NCI-H2171 treated with DMSO at 0.1 percent for 48 hours (cell line): ENCODE measurements at places on chromosomes 5 and 9.
A peak's percentile ranks its signal among the peaks of the same experiment; 100 is the strongest.

GRCh38 chr5:35857606-35858205 is 1.0 kb downstream of the IL7R start:
- DNase-seq: no peak

DNA sequence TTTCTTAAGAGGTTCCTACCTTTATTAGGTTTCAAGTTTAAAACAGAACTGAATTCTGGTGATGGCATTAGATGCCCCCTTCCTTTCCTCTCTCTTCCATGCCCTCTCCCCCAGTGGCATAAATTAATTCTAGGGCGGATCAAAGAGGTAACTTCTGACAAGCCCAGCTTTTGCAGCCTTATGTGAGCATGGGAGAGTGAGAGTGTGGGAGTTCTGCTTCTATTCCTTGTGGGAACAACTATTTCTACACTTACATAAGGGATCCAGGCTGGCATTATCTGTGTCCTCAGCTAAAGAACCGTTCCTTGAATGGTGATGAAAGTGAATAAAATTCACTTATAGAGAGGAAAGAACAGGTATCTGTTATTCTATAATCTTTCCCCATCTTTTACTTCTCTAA is 437.6 kb downstream of the KIF4B start:
- no peak for DNase-seq

DNA sequence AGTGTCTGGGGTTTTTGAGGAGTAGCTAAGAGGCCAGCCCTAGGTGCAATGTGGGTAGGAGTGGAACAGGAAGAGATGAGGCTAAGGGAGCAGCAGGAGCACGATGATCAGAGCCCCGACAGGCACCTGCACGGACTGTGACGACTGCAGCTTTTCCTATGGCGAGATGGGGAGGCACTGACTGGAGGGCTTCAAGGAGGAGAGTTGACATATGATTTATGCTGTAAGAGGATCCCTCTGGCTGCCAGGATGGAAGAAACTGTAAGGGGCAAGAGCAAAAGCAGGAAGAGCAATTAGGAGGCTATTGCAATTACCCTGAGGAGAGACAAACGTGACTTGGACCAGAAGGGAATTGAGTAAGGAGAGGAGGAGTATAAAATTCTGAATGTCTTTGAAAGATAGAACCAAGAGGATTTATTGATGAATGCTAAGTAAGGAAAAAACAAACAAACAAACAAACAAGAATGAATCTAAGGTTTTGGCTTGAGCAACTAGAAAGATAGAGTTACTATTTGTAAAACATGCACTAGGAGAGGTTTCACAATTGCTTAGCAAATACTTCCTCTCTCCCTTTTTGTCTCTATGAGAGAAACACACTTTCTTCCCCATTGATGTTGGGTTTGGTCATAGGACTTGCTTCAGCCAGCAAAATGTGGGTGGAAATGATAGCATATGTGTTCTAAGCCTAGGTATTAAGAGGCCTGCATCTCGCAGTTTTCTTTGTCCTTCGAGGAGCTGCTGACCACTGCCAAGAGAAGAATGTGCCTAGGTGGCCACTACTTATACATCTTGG is 32.9 kb downstream of the TRPC7 start:
- DNase-seq: no peak

- no peak for DNase-seq
These were observed 172.9 kb upstream of the SMIM23 start for GRCh38 chr5:171612749-171613148.

- peak; percentile 71 for DNase-seq
These were observed 61.8 kb downstream of the DRD1 start for GRCh38 chr5:175382171-175382570.

- no peak for DNase-seq
These were observed 9.4 kb downstream of the GADD45G start for GRCh38 chr9:89613912-89614892.

DNA sequence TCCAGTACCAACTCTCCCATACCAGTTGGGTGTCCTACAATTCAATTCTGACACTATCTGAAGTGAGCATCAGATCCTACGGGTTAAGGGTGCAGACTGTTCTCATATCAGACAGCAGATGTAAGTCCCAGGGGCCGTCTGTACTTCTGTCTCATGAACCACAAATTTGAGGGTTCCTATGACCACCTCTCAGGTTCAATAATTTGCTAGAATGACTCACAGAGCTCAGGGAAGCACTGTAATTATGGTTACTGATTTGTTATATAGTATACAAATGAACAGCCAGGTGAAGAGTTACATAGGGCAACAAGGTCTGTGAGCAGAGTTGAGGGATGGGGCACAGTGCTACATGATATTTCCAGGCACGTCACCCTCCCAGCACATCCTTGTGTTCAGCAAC is 499.1 kb downstream of the DMAC1 start:
- DNase-seq: no peak

- DNase-seq: no peak
These were observed 66.6 kb downstream of the NTRK2 start for GRCh38 chr9:84736081-84736480.

DNA sequence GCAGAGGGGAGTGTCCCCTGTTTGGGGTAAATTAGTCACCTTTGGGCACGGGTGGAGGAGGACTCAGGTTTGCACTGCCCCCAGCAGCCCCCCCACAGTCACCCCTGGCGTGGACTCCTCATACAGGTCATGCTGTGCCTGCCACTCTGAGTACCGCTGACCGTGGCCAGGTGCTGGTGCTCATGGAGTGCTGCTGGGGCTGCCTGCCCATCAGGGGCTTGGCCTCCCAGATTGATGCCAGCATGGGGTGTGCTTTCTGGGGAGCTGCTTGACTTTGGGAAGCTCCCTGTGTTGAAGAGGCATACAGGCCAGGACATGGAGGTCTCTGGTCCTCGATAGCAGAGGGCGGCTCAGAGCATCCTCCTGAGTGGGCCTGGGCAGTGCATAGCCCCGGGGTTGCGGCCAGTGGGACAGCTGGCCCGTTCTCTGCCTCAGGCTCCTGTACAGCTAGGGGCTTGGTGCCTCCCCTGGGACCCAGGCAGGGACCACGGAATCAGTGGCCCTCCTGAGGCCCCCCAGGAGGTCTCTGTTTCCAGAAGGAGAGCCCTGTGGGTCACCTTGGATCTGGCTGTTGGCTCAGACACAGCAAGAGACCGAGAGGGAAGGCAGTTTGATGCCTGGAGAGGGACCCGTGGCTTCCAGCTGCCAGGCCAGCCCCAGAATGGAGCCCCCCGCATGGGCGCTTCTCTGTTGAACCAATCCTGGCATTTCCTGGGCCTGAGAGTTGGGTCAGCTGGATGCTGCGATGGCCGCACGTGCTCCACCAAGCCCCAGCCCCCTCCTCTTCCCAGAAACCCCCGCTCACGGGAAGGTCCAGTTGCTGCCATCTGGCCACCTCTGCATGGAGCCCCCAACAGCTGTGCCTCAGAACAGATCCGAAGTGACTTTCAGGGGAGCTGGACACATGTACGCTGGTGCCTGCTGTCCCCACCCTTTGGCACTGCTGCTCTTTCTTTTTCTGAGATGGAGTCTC is 6.1 kb upstream of the AJM1 start:
- DNase-seq: no peak

GRCh38 chr5:10564838-10565784 is 1.2 kb downstream of the ANKRD33B start:
- DNase-seq: peak; percentile 20

GRCh38 chr5:89377767-89378455 is 494.9 kb upstream of the MEF2C start:
- DNase-seq: no peak

DNA sequence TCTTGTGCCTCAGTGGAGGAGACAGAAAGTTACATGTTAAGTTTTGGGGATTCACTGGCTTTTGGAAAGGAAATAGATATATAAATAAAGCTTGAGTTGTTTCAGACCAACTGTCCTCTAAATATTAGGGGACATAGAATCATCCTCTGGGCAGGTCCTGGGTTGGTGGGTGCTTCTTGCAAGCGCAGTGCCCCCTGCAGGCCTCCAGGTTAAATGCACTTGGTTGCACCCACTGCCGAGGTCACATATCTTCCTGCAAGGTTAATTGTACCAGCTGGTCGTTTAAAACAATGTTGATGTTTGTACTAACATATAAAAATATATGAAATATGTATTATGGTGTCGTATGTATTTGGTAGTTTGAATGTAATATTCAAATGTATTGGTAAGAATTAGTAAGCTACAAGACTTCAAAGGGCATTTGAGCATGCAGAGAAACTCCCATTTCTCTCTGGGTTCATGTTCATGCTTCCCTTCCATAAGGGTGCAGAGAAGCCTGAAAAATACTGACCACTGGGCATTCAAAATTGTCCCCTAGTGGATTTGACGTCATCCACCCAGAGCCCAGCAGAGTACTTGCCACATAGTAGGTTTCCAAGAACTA is 87.0 kb downstream of the ZNF618 start:
- no peak for DNase-seq

- peak; percentile 40 for DNase-seq
These were observed 90.2 kb downstream of the NSUN2 start for GRCh38 chr5:6542421-6543345.

- no peak for DNase-seq
These were observed 199.6 kb downstream of the GAS1 start for GRCh38 chr9:86747711-86748110.

DNA sequence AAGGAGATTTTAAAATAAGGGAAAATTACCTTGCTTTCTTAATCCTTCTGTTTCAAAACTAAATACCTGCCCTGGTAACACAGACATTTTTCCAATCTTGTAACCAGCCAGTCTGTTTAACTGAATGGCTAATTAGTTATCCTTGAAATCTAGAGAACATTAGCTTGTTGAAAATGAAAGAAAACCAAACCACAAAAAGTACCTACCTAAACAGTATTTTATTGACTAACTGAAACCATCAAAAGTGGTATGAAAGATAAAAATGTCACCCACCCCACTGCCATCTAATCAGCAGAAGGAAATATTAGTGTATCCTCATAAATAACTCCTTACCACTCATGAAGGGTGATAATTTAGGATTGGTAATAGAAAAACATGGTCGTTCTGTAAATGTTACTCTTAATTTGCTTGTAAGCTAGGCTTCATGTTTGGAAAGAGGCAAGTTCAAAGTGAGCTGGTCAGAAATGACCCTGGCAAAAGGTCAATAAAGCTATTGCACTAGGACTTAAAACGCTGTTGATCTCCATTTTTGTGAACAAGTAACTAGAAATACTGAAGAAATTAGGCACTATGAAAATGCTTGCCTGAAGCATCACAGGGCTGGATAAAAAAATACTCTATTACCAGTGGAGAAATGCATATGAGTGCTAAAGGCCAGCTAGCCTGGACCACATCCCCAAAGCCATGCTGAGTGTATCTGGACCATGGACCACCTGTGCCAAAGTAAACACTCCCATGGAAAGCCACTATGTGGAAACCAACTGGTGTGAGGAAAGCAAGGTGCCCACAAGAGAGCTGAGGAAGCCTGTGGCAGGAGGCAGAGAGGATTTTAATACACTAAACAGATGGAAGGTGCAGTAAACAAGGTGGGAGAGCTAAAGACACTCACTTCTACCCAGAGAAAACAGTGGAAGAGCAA is 8.4 kb downstream of the SEMA5A start:
- DNase-seq: no peak

- no peak for DNase-seq
These were observed 132.1 kb downstream of the NR3C1 start for GRCh38 chr5:143271431-143271830.

DNA sequence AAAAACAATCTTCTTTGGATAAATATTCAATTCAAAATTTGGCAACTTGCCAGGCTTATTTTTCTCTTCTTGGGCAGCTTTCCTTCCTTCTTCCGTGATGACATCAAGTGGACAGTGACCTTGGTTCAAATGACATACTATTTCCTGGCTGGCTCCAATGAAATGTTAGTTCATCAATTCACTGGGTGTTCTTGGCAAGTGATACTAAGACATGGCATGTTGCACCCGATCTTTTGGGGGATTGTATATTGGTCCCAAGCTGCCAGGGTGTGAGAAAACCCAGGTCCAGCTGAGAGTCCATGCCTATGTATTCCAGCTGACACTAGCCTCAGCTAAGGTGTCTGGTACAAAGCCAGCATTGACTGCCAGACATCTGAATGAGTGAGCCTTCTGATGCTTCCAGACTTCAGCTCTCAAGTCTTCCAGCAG is 252.9 kb downstream of the MAT2B start:
- DNase-seq: no peak

GRCh38 chr5:6752236-6752635 is 39.0 kb downstream of the TENT4A start:
- no peak for DNase-seq

GRCh38 chr9:132896906-132897305 is 18.2 kb downstream of the SPACA9 start:
- DNase-seq: no peak

GRCh38 chr5:177607452-177608192 is 7.7 kb downstream of the B4GALT7 start:
- DNase-seq: peak; percentile 64

- DNase-seq: no peak
These were observed 46.7 kb downstream of the GDNF start for GRCh38 chr5:37792975-37793631.

- no peak for DNase-seq
These were observed 72.9 kb downstream of the SERINC5 start for GRCh38 chr5:80182809-80183580.

DNA sequence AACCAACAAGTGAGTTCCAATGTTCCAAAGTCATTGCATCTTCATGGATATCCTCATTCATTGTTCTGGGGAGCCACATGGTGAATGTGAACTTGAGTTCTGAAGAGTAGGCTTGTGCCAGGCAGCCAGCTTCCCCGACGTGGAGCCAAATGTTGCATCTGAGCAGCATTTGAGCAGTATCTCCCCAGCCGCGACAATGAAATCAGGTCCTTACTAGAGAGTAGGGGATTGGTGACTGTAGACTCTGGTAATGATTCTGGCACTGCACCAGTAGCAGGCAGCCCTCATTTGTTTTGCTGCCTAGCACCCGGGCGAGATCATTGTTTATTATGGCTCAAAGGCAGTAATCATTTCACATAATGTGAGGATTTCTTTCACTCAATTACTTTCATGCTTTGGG is 451.4 kb upstream of the C9orf72 start:
- no peak for DNase-seq

DNA sequence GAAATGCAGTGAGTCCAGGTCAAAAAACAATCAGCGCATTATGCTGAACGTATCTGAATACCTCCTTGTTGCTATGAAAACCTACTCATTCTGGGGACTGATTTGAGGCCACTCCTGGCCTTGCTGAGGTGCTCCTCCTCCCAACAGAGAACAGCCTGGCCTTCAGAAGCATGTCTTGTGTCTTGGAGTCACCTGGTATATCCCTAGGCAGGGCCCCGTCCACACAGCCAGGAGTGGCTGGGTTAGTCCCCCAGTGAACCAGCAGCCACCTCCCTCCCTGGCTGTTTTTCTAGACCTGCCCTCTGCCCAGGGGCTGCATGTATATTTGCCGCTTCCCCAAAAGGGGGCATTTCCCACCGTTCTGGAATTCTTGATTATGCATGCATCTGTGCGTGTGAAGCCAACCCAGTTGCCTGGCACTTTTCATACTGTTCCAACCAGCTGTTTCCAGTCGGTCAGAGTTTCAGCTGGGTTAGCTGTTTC is 99.2 kb upstream of the SPATA31C2 start:
- no peak for DNase-seq

GRCh38 chr5:53250201-53250550 is 140.6 kb upstream of the MOCS2 start:
- DNase-seq: no peak
